ENCODE measurements at places on chromosomes 16 and 17.

GRCh38 chr16:73106329-73107034, 58.6 kb upstream of the ZFHX3 start:
- no peak for DNase-seq

- DNase-seq: no peak
These were observed 14.7 kb upstream of the MYH2 start for GRCh38 chr17:10563991-10564660.

DNA sequence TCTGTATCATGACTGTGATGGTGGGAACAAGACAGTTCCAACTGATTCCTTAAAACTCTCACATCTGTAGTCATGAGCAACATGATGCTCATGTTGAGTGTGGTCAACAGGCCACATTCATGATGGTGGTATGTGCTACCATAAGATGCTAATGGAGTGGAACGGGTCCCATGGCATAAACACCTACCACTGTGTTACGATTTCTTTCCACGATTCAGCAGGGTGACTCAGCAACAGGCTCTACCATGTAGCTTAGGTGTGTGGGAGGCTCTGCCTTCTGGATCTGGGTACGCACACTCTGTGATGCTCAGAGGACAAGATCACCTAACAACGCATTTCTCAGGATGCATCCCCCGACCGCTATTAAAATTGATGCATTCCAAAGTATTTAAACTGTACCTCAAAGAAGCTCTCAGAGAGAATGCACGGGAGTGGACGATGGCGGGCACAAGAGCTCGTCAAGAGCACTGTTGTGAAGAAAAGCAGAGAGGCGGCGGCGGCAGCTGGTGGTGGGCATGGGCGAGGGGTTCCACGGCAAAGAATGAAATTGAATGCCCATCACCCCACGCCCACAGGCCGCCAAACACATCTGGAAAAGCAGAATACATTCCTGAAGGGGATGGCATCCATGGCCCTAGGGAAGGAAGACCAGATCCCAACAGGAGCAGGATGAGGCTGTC, 133.3 kb downstream of the ZNF778 start:
- DNase-seq: no peak

- no peak for DNase-seq
These were observed 239.6 kb downstream of the CDH11 start for GRCh38 chr16:64882078-64882784.

DNA sequence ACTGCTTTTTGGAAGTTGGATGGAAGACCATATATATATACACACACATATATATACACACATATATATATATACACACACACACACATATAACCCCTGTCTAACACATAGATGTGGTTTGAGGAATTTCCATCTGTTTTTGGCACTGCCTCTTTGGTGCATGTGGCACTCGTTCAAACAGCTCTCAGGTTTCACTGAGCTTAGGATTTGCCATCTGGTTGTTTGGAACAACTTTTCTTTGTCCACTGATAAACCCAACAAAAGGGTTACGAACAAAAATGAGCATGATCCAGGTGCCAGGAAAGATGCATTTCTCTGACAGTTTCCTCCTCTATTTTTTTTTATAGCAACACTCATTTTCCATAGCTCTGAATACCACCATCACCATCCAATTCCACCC, 14.6 kb upstream of the KCNJ16 start:
- DNase-seq: no peak

GRCh38 chr17:28892024-28892423, 5.5 kb downstream of the FLOT2 start:
- DNase-seq: no peak

GRCh38 chr17:3961564-3962047, 2.6 kb downstream of the ATP2A3 start:
- DNase-seq: no peak

Measured in OCI-M1 (cell line).